ENCODE measurements at places on chromosomes 1 and 21.

- no peaks in the 10 kb centered on the region for H3K27me3 ChIP-seq
- no peak overlapping the region for H3K4me3 ChIP-seq
- DNase-seq = no peak
- H3K4me1 ChIP-seq = no peaks in the 10 kb centered on the region
- no peak overlapping the region for H3K27ac ChIP-seq
These were observed 108.8 kb upstream of the WARS2 start for GRCh38 chr1:119249283-119249682.

- H3K4me1 ChIP-seq = no peaks in the 10 kb centered on the region
- H3K27ac ChIP-seq = no peak overlapping the region
- H3K4me3 ChIP-seq = no peak overlapping the region
- H3K27me3 ChIP-seq = no peaks in the 10 kb centered on the region
These were observed 28.1 kb downstream of the ADARB1 start for GRCh38 chr21:45102391-45102932.

DNA sequence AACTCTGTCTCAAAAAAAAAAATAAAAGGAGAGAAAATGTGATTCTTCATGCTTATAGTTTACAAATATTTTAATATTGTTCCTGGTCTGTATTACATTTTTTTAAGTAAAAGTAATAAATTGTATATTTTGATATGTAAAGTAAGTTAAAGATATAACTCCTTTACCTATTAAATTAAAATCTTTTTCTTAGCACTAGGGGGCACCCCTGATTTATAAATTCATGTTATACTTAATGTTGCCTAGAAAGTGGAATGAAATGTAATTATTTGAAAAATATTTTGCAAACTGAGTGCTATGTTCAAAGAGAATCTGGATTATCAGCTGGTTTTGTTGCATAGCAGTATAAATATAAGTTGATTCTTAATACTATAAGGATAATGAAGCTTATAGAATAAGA lies 49.2 kb downstream of the RALGPS2 start:
- DNase-seq = no peak
- no peaks in the 10 kb centered on the region for H3K27me3 ChIP-seq
- no peak overlapping the region for H3K4me3 ChIP-seq
- H3K36me3 ChIP-seq = no peaks in the 10 kb centered on the region
- no peak overlapping the region for H3K27ac ChIP-seq
- no peaks in the 10 kb centered on the region for H3K4me1 ChIP-seq

DNA sequence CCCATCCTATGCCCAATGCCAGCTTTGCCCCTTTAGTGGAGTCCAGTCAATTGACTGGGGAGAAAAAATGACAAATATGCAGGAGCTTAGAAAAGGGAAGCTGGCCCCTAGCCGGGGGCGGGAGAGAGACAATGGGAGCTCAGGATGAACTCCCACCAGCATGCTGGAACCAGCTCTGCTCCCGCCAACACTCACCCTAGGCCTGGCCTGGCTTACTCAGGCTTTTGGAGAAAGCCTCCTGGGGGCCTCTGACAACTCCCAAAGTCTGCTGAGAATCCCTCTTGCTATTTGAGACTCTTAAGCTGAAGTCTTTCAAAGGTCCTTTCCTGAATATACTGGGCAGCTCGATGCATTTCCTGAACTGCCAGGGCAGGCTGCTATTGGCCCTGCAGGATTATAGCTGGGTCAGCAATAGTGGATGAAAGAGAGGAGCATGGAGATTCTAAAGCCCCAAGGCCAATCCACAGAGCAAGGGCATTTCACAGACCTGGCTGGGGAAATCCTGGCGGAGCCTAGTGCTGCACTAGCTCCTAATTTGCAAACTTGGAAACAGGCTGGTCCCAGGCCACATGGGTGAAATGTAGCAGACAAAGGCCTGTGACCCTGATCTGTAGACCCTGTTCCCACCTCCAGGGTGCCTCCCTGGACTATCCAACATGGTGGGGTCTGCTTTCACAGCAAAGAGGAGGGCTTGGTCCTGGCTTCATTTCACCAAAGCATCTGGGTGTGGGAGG lies 35.7 kb upstream of the CLSTN1 start:
- no peak for DNase-seq
- H3K27ac ChIP-seq = no peak overlapping the region
- H3K4me3 ChIP-seq = no peak overlapping the region
- H3K4me1 ChIP-seq = peaks cover 4% of the 10 kb centered on the region

- H3K4me1 ChIP-seq = no peaks in the 10 kb centered on the region
- H3K36me3 ChIP-seq = peaks cover 13% of the 10 kb centered on the region
- no peak for DNase-seq
- no peaks in the 10 kb centered on the region for H3K27me3 ChIP-seq
These were observed 27.8 kb downstream of the NTPCR start for GRCh38 chr1:232978091-232978634.

GRCh38 chr1:236000781-236001180 lies 64.1 kb downstream of the NID1 start:
- no peak for DNase-seq
- H3K4me3 ChIP-seq = no peak overlapping the region
- no peaks in the 10 kb centered on the region for H3K27me3 ChIP-seq
- H3K27ac ChIP-seq = no peak overlapping the region
- no peaks in the 10 kb centered on the region for H3K36me3 ChIP-seq
